ENCODE measurements at places on chromosomes 3 and 15. TPM values are rescaled to one million over a fixed set of nuclear protein-coding genes. Genes with fewer than 3 reads are reported as not detected.

DNA sequence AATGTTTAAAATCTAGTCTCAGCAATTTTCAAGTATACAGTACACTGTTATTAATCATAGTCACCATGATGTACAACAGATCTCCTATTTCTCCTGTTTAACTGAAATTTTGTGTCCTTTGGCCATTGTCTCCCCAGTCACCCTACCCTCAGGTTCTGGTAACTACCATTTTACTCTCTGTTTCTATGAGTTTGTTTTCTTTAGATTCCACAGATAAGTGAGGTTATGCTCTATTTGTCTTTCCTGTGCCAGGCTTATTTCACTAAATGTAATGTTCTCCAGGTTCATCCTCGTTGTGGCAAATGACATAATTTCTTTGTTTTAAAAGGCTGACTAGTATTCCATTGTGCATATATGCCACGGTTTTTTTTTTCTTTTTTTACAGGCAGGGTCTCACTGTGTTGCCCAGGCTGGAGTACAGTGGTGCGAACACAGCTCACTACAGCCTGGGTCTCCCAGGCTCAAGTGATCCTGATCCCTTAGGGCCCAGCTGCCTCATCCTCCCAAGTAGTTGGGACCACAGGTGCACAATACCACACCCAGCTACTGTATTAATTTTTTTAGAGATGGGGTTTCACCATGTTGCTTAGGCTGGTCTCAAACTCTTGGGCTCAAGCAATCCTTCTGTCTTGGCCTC lies 50.0 kb downstream of the RAB7A start:
- DNase-seq, result no peak

DNA sequence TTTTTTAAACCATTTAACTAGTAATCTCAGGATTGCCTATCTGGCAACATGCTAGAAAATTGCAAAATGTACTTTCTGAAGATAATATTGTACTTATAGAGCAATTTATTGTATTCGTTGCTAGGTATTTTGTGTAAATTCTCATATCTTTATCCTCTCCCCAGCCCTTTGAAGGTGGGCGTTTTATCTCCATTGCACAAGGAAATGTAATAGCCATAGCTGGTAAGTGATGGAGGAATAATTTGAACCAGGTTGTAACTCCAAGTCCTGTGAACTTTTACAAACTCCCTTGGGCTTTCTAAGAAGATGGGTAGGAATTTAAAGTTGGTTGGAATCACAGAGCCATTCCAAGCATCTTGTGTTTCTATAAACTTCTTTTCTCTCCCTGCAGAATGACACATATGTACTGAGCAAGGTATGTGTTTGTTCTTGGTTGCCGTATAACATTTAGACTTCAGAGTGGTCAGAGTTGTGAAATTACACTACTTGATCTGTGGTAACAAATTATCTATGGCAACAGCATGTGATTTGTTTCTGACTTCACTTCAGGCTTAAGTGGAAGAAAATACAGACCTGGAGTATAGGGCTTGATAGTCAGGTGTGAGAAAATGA lies 170.9 kb downstream of the AKAP13 start:
- no peak for DNase-seq

- no peak for DNase-seq
Measured at GRCh38 chr3:158158969-158159368, 49.1 kb downstream of the RSRC1 start.

- DNase-seq, result no peak
Measured at GRCh38 chr3:101065962-101066361, 72.7 kb upstream of the ABI3BP start.

DNA sequence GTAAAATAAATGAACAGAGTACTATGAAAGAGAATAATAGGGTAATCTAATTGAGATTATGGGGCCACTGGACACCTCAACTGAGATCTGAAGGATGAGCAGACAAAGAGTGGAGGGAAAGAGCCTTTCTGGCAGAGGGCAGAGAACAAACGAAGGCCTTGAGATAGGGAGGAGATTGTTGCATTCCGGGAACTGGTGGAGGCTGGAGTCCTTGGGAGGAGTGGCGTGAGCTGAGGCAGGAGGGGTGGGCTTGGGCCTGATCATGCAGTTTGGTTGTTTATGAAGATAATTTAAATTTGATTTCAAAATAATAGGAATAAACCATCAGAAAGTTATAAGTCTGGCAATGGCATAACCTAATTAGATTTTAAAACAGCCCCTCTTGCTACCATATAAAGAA lies 59.5 kb upstream of the GALNT15 start:
- DNase-seq, result no peak

DNA sequence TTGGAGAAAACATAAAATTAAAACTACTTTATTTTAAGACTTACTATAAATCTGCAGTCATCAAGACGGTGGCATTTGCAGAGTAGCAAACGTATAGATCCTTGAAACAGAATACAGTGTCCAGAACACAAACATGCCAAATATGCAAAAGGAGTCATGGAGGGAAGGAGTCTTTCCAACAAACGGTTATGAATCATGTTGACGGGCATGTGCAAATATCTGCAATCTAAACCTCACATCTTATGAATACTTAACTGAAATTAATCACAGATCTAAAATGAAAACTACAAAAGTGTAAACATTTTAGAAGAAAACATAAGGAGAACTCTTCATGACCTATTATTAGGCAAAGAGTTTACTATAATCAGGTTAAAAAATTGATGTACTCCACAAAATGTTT lies 69.4 kb downstream of the TFRC start:
- DNase-seq, result no peak

DNA sequence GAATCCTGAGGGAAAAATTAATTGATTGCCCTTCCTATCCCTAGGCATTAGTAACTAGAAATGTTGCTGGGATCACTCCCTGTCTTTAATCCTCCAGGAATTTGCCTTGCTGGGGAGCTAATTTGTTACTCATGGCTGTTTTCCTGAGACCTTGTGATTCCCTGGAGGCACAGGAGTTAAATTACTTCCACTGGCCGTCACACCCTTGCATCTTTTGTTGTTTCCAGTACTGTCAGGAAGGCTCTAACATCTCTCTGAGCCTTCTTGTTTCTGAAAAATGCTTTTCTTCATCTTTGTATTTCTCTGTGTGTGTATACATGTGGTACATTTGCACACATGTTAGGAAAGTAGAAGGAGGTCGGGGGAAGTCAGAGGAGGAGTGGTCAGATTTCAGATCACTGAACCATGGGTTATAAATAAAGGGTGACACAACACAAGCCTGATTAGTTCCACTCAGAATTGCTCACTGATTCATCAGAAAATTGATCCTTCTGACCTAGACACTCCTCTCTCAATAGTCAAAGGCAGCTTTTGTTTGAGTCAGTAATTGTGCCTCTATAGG lies 23.5 kb upstream of the LRRFIP2 start:
- DNase-seq, result no peak

DNA sequence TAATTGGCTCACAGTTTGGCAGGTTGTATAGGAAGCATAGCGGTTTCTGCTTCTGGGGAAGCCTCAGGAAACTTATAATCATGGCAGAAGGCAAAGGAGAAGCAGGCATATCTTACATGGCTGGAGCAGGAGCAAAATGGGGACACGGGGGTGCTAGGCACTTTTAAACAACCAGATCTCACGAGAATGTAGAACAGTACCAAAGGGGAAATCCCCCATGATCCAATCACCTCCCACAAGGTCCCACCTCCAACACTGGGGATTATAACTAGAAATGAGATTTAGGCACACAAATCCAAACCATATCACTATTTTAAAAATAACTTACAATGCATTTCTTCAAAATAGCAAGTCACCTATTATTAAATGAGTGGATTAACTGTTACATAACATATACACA lies 47.1 kb upstream of the ANKRD28 start:
- no peak for DNase-seq

DNA sequence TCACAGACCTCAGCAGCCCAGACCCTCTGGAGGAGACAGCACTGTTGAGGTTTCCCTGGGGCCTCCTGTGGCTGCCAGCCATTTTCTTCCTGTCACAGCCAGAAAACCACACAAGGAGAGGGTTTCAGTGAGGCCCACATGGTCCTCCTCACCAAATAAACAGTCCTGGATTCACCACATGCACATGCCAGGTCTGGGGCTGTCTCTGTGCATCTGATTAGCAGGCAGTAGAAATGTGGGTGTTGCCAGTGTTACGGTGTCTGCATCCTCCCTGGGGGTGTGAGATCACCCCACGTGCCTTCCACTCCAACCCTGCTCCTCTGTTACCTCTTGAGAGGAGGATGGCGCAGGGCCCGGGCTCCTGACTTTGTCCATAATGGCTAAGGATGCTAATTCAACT lies 140.4 kb downstream of the CHDH start:
- no peak for DNase-seq

DNA sequence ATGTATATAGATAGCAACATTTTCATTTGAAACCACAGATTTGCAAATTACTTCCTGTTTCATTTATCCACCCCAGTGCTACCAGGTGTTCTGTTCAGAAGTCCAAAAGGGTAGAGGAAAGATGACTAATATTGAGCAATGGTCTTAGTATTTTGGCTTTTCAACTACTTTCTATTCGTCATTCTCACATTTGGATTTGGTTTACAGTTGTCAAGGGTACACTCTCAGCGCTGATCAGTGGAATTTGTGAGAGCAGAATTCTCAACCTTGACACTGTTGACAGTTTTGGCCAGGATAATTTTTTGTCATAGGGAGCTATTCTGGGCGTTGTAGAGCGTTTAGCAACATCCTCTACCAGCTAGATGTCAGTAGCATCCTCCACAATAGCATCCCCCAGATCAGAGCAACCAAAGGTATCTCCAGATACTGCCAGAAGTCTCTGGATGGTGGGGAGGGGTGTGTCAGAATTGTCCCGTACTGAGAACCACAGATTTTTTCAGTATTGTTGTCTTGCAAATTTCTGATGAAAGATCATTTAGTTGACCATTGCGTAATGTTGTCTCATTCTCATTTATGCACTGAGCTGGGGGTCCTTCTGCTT lies 4.2 kb downstream of the HMCES start:
- no peak for DNase-seq

- DNase-seq, result no peak
Measured at GRCh38 chr3:50047426-50047825, 41.3 kb upstream of the RBM5 start.

DNA sequence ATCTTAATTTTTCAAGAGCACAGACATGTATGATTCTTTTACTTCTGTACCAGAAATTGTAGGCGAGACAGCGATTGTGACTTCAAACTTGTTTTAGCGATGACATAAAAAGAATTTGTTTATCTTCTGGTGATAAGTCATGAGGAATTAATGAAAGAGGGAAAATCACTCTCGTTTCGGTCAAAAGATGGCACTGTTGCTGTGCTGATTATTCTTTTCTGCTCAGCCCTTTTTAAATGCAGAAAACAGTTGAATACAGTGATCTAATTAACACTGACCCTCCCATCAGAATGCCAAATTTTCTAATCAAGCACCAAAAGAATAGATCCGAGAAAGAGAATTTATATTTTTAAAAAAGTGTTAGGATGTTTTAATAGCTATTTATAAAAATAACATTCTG lies 52.6 kb downstream of the NSUN3 start:
- no peak for DNase-seq

DNA sequence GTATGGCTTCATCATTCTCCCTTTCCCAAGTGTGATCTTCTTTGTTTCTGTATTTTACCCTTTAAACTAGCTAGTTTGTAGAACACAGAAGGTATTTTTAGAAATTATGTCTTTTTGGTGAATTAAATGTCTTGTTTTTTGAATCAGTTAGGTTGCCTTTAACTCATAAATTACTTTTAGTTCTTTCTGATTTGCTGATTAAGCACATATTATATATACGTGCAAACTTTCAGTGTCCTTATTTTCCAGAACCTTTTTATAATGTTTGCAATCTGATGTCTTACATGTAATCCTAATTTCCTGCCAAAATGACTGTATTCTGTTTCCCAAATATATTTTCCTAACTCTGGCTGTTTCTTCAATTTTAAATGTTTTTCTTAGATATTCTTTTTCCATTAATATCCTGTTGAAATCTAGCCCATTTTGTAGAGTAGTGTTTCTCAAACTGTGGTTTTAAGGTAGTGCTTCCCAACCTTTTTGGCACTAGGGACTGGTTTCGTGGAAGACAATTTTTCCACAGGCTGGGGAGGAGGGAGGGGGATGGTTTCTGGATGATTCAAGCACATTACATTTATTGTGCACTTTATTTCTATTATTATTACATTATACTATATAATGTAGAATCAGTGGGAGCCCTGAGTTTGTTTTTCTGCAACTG lies 51.8 kb downstream of the CHD2 start:
- no peak for DNase-seq

DNA sequence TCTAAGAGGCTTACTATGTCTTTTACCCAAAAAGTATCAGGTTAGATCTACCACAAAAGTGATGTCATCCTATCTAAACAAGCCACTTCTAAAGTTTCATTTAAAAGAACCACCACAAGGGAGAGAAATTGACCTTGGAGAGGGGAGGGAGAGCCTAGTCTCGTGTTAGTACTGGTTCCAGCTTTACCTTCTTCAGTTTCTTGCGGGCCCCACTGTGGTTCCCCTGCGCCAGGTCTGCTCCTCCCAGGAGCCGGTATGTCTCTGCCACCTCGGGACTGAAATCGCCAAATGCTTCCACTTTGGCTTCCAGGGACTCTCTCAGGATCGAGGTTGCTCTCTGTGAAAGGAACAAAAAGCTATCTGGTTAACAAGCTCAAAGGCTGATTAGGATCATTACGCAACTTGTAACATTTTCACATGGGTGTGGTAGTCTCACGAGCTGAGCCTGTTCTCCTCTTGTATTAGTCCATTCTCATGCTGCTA lies 51.1 kb downstream of the SYNM start:
- DNase-seq, result no peak

DNA sequence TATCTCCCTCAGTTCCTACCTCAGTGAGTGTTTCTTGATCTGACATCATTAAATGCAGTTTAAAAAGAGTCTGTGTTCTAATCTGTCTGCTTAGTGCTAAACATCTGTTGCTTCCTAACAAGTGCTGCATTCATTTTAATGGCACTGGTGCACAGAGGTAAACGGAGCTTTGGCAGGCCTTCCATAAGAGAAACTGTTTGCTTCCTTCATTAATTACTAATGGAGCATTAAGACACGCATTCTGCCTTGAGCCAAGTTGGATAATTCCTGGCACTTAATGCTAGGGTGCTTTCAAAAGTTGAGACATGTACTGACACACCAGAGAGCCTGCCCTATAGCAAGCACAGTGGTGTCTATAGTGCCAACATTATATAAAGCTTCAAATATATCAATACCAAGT lies 34.7 kb downstream of the SCG5 start:
- DNase-seq, result no peak

DNA sequence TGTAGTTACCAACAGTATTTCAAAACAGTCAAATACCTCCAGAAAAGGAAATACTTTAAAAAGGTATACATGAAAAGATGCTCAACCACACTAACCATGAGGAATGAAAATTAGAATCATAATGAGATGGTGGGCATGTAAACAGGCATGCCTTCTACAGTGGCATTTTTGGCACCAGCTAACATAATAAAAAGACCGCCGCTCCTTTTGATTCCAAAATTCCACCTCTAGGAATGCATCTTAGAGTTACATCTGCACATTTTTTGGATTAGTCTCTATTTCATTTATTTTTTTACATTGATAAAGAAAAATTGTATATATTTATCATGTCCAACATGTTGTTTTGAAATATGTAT lies 37.0 kb upstream of the SPTBN5 start:
- DNase-seq, result no peak

- DNase-seq, result no peak
Measured at GRCh38 chr3:138060792-138061191, 50.8 kb downstream of the CLDN18 start.

FBLN2 gene
- 1.6 TPM for total RNA-seq

DUOXA1 gene
- total RNA-seq, result not detected

VIPR1 gene
- total RNA-seq, result 1.4 TPM

ASB14 gene
- total RNA-seq, result not detected

IQCF5 gene
- not detected for total RNA-seq

ADAMTSL3 gene
- 1.2 TPM for total RNA-seq

NR1I2 gene
- total RNA-seq, result not detected

UBE3A gene
- total RNA-seq, result 42.6 TPM

FRMD4B gene
- 87.6 TPM for total RNA-seq

SOX2 gene
- total RNA-seq, result not detected
